RPMI8226 (cell line): ENCODE measurements at places on chromosomes 2 and 18.

- peak; percentile 33 for DNase-seq
Observed at GRCh38 chr2:20595439-20596192, 55.3 kb downstream of the HS1BP3 start.

GRCh38 chr18:31554776-31555175, 36.9 kb upstream of the TTR start:
- DNase-seq: no peak

DNA sequence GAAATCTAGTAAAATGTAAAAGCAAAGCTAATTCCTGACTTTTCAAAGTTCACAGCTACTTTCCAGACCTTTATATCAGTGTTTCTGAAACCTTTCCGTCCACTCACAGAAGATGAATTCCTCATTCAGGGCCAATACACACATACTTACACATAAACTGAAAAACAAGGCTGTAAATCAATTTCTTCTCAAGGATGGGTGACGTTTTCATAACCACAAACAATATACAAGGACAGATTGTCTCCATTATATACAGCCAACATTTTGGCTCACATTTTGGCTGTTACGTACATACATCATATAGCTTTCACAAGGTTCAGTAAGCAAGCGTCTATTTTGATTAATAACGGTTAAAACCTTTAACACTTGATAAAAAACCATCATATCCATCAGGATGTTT, 1.4 kb downstream of the RPRD1A start:
- DNase-seq: no peak

- no peak for DNase-seq
Observed at GRCh38 chr2:132517386-132517785, 100.8 kb downstream of the GPR39 start.

DNA sequence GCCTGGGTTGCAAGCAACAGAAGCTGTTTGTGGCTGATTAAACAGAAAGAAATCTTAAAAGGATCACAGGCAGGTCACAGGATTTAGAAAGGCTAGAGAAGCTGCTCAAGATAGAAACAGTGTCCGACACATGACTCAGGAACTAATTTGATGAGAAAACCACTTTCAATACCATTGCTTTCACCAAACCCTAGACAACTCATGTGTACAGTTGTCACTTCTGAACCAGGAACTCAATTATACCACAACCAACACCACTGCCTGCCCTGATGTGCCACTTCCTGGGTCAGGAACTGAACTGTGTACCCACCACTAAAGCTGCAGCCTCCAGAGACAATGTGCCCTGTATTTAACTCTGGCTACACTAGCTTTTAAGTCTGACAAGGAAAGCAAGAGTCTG, 56.0 kb downstream of the TMEM247 start:
- peak; percentile 33 for DNase-seq

DNA sequence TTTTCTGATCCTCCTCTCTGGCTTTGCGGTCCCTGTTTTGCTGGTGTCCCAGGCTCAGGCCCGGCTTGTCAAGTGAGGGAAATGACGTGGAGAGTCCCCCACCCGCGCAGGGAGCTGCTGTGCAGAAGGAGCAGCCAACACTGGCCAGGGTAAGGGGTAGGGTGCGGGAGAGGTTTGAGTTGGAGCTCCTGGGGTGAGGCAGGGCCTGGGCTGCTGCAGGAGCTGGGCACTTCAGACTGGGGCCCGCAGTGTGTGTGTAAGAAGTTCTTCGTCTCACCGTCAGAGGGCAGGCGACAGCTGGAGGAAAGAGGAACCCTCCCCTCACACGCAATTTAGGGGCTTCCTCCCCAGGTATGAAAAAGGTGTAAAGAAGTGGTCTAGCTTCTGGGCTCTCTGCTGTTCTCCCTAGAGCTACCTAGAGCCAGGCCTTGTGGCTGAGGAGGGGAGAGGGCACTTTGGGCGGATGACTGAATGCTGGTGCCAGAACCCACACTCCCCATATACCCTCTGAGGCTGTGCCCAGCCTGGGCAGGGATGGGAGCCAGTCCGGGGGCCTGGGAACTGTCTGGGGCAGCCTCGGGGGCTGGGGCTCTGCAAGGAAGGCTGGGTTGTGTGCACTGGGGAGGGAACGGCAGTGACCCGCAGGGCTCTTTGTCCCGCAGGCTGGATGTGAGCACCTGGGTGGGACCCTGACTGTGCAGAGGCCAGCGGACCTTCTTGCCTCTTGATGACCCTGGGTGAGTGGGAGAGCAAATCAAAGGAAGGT, 11.8 kb downstream of the CELF4 start:
- peak; percentile 21 for DNase-seq

GRCh38 chr2:235575904-235576303, 82.1 kb downstream of the AGAP1 start:
- DNase-seq: no peak

DNA sequence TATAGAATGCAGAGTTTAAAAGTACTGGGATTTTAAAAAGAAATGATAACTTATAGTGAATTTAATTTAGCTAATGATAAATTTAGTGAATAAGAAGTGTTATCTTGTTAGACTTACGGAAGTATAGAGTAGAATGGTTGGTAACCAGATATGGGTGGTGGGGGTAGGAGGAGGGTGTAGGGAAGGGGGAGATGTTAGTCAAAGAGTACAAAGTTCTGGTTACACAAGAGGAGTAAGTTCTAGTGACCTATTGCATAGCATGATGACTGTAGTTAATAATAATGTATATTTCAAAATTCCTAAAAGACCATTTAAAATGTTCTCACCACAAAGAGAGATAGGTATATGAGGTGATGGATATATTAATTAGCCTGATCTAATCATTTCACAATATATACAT, 184.8 kb upstream of the STON1 start:
- no peak for DNase-seq

GRCh38 chr2:10252661-10253060, 50.0 kb upstream of the HPCAL1 start:
- no peak for DNase-seq

GRCh38 chr18:62566199-62566598, 43.4 kb downstream of the ZCCHC2 start:
- DNase-seq: peak; percentile 46

GRCh38 chr2:99545066-99545465, 55.2 kb upstream of the REV1 start:
- no peak for DNase-seq

- DNase-seq: peak; percentile 24
Observed at GRCh38 chr2:66301022-66301766, 133.7 kb upstream of the MEIS1 start.

- DNase-seq: no peak
Observed at GRCh38 chr18:54260396-54261072, 8.8 kb upstream of the POLI start.

DNA sequence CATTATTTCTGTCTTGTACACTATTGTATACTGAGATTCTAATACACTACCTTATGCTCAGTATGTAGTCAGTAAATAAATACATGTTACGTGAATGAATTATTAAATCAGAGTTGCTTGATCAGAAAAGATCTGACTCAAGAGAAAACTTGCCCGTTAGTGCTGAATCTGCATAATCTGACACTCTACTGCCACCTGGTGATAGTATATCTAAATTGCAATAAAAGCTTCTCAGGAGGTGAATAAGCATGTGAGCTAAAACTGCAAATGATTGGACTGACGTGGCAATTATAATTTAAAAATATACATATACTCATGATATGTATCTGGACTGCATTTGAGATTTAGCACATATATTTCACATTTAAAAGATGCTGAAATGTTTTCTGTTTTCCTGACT, 70.4 kb downstream of the KIAA1328 start:
- DNase-seq: peak; percentile 16

DNA sequence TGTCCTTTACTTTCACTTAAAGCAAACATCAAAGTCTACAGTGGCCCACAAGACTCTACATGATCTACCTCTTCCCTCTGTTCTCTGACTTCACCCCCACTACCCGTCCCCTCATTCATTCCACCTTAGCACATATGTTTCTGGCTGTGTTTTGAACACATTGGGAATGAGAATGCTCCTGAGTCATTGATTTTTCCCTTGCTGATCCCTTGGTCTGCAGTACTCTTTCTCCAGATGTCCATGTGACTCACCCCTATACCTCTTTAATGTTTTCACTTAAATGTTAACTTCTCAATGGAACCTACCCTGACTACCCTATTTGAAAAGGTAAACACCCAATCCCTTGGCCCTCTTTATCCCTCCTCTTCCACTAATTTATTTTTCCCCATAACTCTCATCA, 30.7 kb upstream of the FRZB start:
- DNase-seq: no peak

- no peak for DNase-seq
Observed at GRCh38 chr2:153488072-153488471, 9.5 kb upstream of the RPRM start.

- DNase-seq: no peak
Observed at GRCh38 chr2:148978026-148978685, 60.3 kb upstream of the LYPD6B start.

GRCh38 chr18:79768745-79769144, 29.0 kb upstream of the KCNG2 start:
- no peak for DNase-seq

GRCh38 chr2:129923265-129924091, 56.0 kb upstream of the RAB6C start:
- peak; percentile 53 for DNase-seq

- no peak for DNase-seq
Observed at GRCh38 chr2:165593081-165593480, 123.6 kb downstream of the CSRNP3 start.

DNA sequence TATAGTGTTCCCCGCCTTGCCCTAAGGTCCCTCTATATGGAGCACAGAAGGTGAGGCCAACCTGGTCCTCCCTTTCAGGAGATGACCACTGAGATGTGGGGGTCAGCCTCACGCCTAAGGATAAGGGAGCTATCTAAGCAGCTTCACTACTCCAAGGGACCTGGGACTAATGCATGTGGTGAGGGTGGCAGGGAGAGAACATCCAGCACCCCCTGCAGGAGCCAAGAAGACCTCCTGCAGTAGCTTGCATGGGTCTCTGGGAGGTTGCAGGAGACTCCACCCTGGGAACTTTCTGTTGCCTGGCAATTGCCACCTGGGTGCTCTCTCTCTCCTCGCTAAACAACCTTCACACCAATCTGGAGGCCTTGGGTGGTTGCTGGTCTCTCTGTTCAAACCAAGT, 93.0 kb upstream of the KLHL29 start:
- no peak for DNase-seq

GRCh38 chr2:196563876-196564275, 75.6 kb upstream of the CCDC150 start:
- no peak for DNase-seq

GRCh38 chr18:35697869-35698268, 116.3 kb downstream of the GALNT1 start:
- DNase-seq: no peak

DNA sequence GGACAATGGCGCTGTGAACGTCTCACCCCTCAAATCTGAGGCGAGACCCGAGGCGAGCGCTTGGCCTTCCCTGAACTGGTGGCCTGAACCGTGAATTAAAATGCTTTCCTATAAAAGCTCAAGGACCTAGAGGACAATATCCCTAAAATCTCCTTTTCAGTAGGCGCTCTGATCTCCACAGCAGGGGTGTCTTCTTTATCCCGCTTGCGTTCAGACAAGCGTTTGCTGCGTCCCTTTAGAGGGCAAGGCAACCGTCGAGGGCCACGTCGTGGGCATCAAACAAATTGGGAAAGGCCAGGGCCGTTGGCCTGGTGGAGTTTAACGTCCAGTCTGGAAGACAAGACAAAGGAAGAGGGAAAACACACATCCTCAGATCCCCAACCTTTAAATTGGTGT, 1.3 kb upstream of the RAX start:
- no peak for DNase-seq

GRCh38 chr18:78448106-78448505, 531.5 kb upstream of the SALL3 start:
- DNase-seq: peak; percentile 94

DNA sequence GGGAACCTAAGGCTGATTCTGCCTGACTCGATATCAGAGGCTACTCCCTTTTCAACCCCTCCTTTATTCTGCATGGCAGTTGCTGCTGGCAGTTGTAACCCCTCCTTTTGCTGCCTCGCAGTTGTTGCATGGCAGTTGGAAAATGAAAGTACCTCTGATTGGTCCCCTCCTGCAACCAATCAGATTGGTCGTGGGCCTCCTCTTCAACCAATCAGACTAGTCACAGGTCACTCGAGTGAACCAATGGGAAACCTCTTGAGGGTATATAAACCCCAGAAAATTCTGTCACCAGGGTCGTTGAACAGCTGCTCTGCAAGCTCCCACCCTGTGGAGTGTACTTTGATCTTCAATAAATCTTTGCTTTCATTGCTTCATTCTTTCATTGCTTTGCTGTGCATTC, 294.3 kb upstream of the SLC8A1 start:
- no peak for DNase-seq

GRCh38 chr2:63436488-63436887, 151.8 kb downstream of the WDPCP start:
- DNase-seq: no peak

- DNase-seq: no peak
Observed at GRCh38 chr2:9914384-9915065, 37.0 kb upstream of the GRHL1 start.

DNA sequence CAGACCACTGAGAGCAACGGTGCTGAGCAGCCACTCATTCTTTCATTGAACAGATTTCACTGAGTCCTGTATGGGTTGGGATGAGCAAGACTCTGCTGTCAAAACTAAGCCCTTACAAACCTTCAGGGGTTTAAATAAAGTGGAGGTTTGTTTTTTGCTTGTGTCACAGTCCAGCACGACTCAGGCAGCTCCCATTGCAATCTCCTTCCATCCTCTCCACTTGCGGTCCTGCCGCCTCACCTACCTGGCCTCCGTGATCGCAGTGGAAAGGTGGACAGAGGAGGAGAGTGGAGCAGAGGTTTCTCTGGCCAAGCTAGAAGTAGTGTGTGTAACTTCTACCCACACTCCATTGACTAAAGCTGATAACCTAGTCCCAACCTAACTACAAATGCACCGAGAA, 332.2 kb downstream of the ZNF516 start:
- no peak for DNase-seq

DNA sequence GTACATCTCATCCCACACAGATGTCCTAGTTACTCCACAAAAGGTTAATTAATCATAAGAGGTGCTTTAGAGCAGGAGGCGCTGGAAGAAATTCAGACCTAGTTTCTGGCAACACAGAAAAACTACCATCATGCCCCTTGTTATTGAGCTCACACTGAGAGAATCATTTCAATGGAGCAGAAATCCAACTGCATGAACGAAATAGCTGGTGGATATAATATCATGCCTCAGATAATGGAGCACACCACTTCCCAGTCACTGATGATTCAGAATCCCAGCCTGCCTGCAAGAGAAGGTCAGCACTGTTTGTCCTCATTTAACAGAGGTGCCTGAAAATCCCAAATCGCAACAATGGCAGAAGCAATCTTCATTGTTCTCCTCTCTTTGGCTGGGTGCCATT, 125.8 kb upstream of the CREB1 start:
- no peak for DNase-seq

- DNase-seq: no peak
Observed at GRCh38 chr2:26522751-26523171, 44.8 kb upstream of the OTOF start.
